GM12878 (cell line): ENCODE measurements at places on chromosomes 3 and 15. TPM values are rescaled to one million over a fixed set of nuclear protein-coding genes. Genes with fewer than 3 reads are reported as not detected.

Gene PTPN9
- polyA plus RNA-seq, result 6.3 and 11.7 TPM in 2 replicates

Gene KCNMB3
- 0.20 and 0.41 TPM in 2 replicates for polyA plus RNA-seq

- H3K4me3 ChIP-seq, result no peak overlapping the region
- no peak overlapping the region for H3K27ac ChIP-seq
- no peaks in the 10 kb centered on the region for H3K36me3 ChIP-seq
- no peaks in the 10 kb centered on the region for H3K27me3 ChIP-seq
- no peak for DNase-seq
Observed at GRCh38 chr3:24475925-24476324, 18.7 kb downstream of the THRB start.

DNA sequence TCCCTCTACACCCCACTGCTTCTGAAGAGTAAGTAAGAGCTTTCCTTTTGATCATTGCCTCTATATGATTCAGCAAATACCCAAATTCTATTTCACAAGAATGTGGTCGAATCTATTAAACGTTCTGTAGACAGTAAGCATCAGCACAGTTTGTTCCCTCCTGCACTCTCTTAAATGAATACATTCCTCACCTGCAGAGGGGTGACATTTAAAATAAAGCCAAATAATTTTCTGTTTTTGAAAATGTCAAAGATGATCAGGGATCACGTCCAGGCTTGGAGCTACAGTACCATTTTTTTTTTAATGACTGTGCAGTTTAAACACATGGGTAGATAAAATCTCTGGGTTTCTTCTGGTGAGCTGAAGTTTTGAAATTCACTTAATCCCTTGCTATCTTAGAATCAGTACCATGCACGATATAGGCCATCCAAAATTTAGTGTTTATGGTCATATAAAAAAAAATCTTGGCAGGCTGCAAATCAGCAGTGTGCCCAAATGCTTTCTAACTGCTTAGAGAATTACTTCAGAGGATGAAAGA lies 12.8 kb downstream of the PYDC2 start:
- H3K36me3 ChIP-seq, result no peaks in the 10 kb centered on the region
- no peaks in the 10 kb centered on the region for H3K4me1 ChIP-seq
- no peak overlapping the region for H3K4me3 ChIP-seq
- DNase-seq, result no peak
- H3K27me3 ChIP-seq, result no peaks in the 10 kb centered on the region; the same call in 1 of the 2 replicates

- H3K27me3 ChIP-seq, result no peaks in the 10 kb centered on the region
- DNase-seq, result no peak
- H3K4me1 ChIP-seq, result peaks cover 17% of the 10 kb centered on the region
Observed at GRCh38 chr15:68114840-68115239, 60.7 kb downstream of the PIAS1 start.

Gene CP
- polyA plus RNA-seq, result 0.21 TPM in 1 of 2 replicates, not detected in the other

GRCh38 chr15:48481802-48482201 lies 150.6 kb downstream of the DUT start:
- no peak for DNase-seq
- H3K27ac ChIP-seq, result no peak overlapping the region
- no peaks in the 10 kb centered on the region for H3K4me1 ChIP-seq
- H3K27me3 ChIP-seq, result no peaks in the 10 kb centered on the region
- H3K36me3 ChIP-seq, result no peaks in the 10 kb centered on the region
- no peak overlapping the region for H3K4me3 ChIP-seq

GRCh38 chr15:100005715-100006114 lies 272.5 kb upstream of the LYSMD4 start:
- no peaks in the 10 kb centered on the region for H3K27me3 ChIP-seq
- H3K4me3 ChIP-seq, result no peak overlapping the region
- H3K4me1 ChIP-seq, result no peaks in the 10 kb centered on the region
- no peaks in the 10 kb centered on the region for H3K36me3 ChIP-seq
- DNase-seq, result no peak
